ENCODE measurements at places on chromosomes 4 and X.

- DNase-seq, result no peak
Observed at GRCh38 chr4:145061318-145061920, 36.6 kb downstream of the ANAPC10 start.

DNA sequence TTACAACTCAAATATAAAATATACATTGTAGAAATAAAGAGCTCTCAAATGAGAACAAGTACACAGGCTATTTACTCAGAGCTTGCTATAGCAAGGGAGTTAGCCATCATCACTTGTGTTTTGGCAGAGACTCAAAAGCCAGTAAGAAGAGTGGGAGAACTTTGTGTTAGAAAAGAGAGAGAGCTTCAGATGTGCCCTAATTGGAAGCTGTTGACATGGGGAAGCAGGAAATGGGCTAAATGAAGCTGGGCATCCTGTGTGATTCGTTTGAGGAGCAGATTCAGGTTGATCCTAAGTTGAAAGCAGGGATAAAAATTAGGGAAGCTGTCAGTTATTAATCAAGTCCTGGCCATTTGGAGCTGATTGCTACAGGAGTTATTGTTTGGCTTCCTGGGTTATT, 207.4 kb upstream of the MAOA start:
- no peak for DNase-seq

DNA sequence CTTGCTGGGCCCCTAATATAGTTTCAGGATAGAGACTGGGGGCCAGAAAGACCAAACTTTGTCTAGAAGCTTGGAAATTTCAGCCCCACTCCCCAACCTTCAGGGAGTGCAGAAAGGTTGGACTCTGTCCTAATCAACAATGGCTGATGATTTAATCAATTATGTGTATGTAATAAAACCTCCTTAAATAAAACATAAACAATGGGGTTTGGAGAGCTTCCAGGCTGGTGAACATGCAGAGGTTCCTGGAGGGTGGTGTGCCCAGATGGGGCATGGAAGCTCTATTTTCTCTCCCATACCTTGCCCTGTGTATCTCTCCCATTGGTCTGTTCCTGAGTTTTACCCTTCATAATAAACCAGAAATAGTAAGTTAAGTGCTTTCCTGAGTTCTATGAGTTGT, 174.2 kb downstream of the GC start:
- no peak for DNase-seq

DNA sequence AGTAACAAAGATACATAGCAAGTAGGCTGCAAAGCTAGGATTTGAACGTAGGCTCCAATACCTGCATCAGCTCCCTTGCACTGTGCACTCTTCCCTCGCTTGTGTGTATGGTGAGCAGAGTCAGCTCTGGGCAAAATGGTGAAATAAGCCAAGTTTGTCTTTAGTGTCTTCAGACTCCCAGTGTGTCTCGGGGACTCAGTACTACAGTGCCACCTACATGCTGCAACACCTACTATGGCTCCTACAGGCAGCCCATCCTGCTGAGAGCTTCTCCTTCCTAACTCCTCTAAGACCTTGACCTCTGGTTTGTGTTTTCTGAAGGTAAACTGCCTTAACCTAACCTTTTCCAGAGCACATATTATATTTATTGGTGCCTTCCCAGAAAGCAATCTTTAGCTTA, 42.5 kb downstream of the RTL9 start:
- no peak for DNase-seq

DNA sequence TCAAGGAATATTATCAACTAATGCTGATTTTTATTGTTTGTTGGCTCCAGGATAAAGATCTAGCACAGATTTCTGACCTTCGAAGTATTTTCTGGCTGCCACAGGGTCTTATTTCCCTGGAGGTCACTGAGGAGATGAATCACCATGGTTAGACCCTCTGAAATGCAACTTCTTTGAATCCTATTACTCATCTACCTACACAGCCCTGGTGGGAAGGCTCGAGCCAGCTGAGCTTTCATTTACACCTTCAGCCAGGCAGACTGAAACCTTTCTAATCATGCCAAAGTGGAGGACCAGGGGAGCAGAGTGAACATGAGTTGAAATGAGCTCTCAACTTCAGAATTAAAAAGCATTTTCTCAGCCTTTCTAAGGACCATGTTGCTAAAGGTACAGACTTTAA, 130.5 kb downstream of the SMIM20 start:
- DNase-seq, result no peak

Measured in vagina (tissue), 2 donors.